HepG2 (cell line): ENCODE measurements at places on chromosomes 3 and 15. TPM values are rescaled to one million over a fixed set of nuclear protein-coding genes. Genes with fewer than 3 reads are reported as not detected.
A peak's percentile ranks its signal among the peaks of the same experiment; 100 is the strongest.

- no peak for DNase-seq
Observed at GRCh38 chr3:21942328-21942727, 191.3 kb upstream of the ZNF385D start.

- DNase-seq = no peak
Observed at GRCh38 chr3:31495971-31496665, 36.6 kb upstream of the STT3B start.

DNA sequence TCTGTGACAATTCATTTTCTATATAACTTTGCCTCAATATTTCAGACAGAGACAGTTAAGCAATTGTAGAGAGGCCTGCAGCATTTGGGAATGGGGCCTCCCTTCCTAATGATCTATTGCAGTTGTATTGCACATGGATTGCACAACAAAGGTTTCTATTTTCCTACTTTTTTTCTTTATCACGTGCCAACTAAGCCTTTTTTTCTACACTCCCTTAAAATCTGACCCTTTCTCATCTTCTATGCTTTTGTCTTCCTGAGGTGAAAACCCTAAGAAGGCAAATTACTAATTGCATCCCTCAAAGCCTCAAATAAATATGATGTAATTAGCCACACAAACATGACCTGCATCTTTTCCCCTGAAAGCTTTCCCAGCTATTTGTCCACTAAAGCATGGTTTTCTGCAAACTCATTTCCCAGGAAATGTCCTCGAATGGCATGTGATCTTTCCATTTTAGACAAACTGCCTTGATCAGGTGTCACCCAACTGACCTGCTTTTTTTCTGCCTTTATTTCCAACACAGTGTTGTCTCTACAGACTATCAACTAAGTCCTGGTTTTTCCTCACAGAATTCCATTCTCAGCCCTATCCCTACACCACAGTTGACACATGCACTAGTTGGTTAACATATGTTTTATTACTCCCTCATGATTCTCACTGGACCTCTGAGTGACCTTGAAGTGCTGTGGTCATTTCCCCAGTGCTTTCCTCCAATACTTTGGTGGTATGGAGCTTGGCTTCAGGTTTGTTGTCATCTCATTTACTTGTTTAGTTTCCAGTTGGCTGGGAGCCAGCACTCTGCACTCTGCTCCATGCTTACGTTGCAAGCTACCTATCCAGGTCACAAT is 31.9 kb upstream of the TSC22D2 start:
- peak; percentile 14 for DNase-seq

GRCh38 chr3:126456766-126457388 is 18.8 kb downstream of the ZXDC start:
- no peak for DNase-seq

DNA sequence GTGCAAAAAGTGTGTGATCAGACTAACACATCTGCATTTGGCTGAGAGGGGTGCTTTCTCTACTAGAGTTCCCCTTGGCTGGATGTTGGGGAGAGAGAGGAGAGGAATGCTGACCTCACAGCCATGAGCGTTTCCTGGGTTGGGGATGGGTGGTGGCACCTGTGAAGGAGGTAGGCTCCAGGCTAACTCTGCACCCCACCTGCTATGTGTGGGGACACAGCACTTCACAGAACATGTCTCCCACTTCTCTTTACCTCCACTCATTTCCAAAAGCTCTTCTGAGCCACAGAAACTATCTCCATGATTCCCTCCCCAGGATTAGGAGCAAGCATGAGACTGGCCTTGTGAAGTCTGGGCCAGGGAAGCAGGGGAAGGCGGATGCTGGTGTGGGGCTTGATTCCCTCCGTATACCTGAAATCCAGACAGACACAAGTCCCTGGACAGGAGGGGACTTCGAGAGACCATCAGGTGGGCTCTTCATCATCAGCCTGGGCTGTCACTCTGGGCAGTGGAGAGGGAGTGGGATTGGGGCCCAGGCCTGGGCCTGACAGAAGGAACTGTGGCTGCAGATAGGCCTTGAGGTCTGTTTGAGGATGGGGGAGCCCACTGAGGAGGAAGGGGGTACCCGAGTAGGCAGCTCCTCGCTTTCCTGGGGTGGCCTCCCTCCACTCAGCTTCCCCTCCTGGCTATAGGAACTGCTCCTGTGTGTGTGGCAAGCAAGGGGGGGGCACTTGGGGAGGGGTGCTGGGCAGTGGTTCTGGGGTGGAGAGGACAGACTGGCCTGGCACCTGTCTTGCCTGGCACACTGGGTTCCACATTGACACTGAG is 40.7 kb downstream of the FEM1B start:
- no peak for DNase-seq

DNA sequence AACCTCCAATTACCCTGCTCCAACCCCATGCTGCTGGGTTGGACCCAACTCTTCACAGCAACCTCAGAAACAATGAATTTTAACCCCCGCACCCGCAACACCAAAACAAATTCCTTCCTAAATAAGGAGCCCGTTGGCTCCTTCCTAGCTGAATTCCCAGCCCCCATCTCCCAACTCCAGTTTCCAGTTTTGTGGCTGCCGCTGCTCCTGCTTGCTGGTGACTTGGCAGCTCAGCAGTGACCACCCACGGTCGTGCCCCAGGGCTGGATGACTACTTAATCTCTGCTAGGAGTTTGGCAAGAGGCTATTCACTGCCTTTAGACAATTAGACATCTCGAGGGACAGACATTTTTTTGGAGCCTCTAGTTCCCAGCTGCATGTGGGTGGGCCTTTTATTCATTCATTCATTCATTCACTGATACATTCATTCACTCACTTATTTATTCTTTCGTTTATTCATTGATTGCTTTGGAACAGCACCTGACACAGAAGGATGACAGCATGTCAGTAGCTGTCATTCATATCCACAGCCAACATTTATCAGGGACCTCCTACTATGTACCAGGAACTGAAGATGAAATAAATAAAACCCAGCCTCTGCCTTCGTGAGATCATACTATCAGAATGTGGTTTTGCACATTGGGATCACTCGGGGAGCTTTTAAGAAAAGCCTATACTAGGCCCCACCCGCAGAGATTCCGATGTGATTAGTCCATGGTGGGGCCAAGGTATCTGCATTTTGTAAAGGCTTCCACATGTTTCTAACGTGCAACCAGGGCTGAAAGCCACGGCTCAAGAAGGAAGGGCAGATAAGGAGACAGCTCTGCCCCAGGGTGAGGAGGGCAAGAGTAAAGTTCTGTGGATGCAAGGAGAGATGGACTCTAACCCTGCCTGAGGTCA is 256.5 kb downstream of the SHQ1 start:
- DNase-seq = no peak

DNA sequence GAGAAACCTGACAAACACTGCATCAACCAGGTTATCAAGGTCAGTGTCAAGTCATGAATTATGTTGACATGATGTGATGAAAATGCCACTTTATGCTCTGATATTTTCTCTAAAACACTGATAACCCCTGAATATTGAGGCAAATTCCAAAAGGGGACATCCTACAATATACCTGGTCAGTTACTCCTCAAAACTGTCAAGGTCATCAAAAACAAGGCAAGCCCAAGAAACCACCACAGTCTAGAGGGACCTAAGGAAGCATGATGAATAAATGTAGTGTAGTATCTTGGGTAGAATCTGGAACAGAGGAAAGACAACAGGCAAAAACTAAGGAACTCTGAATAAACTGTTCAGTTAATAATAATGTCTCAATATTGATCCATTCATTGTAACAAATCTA is 275.3 kb upstream of the THRB start:
- DNase-seq = no peak

- peak; percentile 4 for DNase-seq
Observed at GRCh38 chr3:105944721-105945120, 75.9 kb upstream of the CBLB start.

DNA sequence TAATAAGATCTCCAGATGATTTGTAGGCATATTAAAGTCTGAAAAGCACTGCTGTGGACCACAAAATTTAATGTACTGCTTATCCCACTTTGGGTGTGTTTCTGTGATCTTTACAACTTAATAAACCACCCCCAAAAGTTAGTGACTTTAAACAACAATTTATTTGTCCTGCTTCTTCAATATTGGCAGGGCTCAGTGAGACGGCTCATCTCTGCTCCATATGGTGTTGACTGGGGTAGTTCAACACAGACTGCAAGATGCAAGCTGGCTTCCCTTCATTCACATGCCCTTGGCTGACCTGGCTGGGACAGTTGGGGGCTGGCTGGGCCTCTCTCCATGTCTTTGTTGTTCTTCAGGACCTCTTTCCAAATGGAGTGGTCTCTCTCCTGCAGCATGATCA is 337.8 kb downstream of the FHIT start:
- DNase-seq = no peak

GRCh38 chr15:90817117-90818057 is 51.0 kb upstream of the FURIN start:
- DNase-seq = no peak

DNA sequence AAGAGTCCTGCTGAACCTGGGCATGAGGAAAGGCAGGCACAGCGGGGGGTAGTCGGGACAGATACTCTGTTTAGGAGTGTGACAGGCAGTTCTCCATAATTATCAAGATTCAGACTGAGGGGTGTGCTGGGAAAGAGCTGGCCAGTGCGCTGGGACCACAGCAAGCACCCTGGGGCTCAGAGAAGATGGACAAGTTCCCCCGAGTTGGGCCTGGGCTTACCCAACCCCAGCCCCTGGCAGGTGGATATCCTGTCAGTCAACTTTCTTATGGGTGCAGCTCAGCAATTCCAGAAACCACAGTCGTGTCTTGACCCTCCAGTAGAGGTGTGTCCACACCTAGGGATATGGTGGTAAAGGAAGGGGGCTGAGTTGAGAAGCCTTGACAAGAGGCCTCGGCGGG is 49.2 kb upstream of the PRR20G start:
- DNase-seq = no peak

GRCh38 chr3:55527361-55527760 is 40.3 kb upstream of the WNT5A start:
- DNase-seq = no peak

- no peak for DNase-seq
Observed at GRCh38 chr15:91319371-91320059, 219.5 kb downstream of the SV2B start.

GRCh38 chr15:89576417-89576773 is 1.1 kb downstream of the TICRR start:
- no peak for DNase-seq

GRCh38 chr15:89317186-89317720 is 17.4 kb downstream of the POLG start:
- DNase-seq = no peak

DNA sequence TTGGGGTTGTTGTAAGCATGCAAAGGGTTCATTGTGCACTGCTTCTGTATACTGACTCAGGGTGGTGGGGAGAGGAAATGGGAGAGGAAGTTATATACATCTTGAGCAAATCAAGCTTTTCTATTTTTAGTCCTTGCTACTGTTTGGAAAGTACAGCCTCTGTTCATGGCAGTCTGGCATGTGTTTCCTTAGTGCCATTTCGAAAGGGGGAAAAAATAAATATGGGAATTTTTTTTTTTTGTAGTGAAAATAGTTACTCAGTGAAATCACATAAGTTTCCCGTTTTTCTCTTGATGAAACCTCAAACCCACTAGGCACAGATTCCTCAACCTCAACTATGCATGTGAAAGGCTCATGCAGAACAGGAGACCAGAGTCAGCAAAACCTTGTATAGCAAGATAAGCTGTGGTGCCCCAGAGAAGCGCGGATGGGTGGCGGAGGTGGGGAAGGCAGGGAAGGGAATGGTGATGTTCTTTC is 353.3 kb downstream of the LPP start:
- DNase-seq = peak; percentile 8

DNA sequence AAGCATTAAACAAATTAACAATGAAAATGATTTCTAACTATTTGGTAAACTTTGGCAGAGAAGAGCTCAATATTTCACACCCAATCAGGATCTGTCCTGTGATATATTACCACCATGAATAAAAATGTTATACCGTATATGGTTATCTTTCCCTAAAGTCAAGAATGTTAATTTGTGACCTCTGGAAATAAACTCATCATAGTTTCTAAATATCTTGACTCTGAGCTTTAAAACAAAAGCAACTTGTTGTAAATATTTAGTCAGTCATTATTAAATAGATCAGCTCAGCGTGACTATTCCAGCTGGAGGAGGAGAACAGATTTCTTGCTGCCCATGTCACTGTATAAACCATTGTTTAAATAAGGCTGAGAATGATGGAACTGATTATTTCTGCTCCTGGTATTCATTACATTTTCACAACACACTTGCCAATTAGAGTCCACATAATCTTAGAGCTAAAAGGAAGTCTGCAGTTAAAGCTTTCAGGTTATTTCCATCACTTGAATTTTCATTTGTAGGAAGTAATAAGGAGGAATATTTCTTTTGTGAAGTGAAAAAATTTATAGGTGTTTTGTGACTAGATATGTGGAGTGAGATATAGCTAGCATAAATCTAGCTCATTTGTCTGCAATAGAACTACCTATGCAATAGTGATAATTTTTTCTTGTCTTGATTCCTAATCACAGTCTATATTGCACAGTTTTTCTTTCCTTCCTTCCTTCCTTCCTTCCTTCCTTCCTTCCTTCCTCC is 106.5 kb upstream of the P2RY1 start:
- DNase-seq = no peak

DNA sequence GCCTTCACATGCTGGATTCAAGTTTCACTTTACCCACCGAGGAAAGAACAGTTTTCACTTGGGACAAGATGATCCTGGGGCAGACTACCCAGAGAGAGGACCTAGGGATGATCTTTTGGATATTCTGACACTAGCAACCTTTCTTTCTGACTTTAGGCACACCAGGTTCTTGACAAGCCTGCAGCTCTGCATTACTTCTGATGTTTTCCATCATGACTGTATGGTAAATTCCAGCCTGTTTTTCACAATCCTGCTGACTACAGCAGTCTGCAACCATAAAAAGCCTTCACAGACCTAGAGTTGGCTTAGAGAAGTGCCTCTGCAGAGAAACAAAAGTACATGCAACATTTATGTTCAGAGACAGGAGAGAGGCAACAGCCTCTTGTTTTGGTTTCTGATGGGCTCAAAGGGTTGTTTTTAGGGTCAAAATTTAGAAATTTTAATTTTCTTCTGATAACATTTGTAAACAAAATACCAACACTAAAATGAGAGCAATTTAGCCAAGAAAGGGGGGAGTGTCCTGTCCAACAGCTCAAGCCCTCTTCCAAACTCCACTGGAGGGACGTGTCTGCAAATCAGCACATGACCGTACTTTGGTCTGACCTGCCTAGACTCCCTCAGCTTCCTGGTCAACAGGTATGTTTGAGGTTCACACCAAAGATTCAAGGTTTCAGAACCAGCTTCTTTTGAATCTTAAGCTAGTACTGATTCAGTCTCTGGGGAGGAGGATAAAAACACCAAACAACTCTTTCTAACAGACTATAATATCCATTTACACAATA is 799 bp downstream of the ABI3BP start:
- no peak for DNase-seq

The SERPINI2 gene
- total RNA-seq = not detected in 2 replicates

The CADPS gene
- total RNA-seq = not detected in 2 replicates

The NOX5 gene
- total RNA-seq = not detected in 2 replicates

The USP50 gene
- total RNA-seq = 0.56 and 0.86 TPM in 2 replicates
